ENCODE measurements at places on chromosomes 11 and 22.

DNA sequence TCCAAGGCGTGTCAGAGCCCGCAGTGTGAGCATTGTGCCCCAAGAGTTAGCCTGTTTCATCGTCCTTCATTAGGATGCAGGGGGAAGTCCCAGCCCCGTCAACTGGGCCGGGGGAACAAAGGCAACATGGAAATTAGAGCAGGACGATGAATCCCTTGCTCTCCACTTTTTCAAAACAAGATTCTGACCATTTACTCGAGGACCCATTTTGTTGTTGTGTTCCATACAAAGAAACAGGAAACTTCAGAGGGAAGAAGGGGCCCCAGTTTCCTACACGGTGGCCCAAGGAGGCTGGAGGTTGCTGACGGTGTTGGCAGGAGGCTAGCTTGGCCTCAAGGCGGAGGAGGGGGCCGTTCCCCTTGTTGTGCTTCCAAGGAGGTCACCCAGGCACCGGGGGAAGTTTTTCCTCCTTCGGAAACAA, 44.0 kb upstream of the SLC1A2 start:
- DNase-seq = no peak

DNA sequence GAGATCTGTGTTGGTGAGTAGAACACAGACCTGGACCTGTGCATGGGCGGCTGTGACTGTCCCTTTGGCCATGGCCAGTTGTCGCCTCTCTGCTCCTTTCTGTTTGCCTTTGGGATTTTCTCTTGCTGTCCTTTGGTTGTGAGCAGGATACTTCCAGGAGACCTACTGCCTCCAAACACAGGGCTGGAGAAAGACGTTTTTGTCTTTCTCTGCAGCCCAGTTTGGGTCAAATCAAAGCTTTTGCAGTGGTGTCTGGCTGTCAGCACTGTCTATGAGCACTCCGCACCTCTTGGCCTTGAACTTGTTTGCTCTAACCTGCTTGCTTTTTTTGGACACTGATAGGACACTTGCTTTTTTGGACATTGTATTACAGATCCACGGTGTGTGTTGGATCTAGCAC, 108.9 kb upstream of the SORL1-AS1 start:
- peak; percentile 73 for DNase-seq

DNA sequence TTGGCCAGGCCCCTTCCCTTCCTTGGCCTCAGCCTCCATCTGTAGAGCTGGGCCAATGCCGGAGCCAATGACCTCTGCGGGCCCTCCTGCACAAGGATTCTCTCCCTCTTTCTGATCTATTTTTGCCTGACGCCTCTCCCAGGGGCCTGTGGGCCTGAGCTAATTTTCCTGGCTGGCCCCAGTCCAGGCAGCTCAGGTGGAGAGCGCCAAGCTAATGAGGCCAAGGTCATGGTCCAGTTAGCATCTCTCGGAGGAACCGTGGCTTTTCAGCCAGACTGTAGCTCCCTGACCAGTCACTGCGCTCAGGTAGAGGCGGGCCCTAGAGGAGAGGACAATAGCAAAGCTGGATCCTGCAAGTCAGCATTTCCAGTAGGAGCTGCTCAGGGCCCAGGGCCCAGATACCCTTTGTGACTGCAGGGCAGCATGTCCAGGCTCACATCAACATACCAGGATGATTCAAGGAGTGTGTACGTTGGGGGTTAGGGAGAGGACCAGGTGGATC, 43.5 kb downstream of the APOL3 start:
- DNase-seq = no peak

DNA sequence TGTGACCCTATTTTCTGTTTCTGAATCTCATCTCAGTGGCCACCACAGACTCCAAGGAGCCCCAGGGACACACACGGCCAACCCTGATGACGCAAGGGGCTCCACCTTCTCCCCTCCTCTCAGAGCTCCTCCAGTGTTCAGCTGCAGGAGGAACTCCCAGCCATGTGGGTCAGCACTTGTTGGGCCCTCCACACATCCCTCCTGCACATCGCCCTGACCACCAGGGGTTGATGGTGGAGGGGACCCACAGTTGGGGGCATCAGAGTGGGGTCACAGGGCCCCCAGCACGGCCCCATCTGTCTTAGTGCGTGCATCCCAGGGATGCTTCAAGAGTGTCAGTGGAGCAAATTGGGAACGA, 499.6 kb downstream of the BRD1 start:
- no peak for DNase-seq

GRCh38 chr22:31313366-31314147, 21.3 kb upstream of the PIK3IP1 start:
- DNase-seq = peak; percentile 46

DNA sequence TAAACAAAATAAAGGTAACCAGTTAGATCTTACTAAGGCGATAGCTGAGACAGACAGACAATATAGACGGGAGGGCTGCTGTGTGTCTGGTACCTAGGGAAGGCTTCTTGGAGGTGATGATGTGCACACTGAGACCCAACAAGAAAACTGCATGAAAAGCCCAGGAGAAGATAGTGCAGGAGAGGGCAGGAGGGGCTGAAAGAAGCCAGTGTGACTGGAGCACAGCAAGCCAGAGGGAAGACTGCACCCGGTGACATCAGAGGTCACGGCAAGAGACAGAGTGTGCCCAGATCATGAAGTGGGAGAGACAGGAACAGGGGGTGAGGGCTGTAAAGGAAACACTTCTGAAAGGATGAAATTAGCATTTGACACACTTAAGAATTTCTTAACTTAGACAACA, 266.3 kb downstream of the BRD1 start:
- DNase-seq = no peak

DNA sequence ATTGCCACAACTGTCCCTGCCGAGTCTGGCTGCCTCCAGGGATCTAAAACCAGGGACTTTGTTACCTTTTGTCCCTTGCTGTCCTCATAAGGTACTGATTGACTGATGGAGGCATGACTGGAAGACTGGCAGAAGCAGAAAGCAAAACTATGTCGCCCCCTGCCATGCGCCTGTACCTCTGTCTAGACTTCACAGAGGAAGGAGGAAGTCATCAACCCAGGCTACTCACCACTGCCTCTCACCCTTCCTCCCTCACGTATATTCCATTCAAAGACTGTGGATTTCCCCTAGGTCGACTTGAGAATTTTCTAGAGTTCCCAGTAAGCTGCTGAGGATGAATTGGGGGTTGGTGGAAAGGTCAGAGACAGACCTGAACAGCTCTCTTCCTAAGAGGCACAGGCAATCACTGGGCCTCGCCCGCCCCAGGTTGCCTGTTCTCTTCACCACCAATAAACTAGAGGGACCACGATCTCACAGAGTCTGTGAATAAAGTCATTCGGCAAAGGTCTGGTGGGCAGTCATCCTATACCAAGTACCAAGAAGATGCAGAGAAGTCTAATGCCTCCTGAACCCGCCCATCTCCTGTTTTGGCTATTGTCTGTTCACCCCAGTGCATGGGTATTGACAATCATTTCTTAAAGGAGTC, 27.5 kb upstream of the CHST1 start:
- no peak for DNase-seq

- DNase-seq = no peak
Observed at GRCh38 chr11:112634551-112634950, 326.7 kb upstream of the NCAM1 start.

GRCh38 chr22:26812731-26813130, 155.3 kb downstream of the MIAT start:
- no peak for DNase-seq

DNA sequence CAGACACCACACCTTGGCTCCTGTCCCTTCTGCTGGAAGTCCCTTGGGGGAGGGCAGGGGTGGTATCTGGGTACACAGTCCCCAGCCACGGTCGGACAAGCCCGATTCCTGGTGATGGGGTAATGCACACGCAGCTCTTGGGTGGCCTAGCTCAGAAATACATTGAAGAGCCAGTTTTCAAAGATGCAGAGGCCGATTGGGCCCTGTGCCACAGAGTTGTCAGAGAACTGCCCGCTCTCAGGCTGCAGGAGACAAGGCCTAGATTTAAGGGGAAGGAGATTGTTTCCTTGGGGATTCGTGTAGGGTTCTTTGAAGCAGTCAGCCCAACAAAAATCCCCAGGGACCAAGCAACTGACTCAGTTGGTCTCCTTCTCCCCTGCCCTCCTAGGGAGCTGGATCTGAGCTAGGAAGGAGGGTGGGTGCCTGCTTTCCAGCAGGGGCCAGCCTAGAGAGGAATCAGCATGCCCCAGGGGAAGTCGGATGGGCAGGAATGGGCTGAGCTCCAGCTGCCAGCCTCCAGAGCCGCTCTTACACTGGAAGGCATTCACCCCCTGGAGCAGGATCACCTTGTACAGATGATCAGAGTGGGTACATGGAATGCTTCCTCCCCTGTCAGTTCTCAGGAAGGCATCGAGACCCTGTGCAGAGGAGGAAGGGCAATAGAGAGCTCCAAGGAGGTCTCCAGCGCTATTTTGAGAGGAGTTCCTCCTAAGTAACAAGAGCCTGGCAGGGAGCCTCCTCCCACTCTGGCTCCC, 3.3 kb upstream of the SCN4B start:
- no peak for DNase-seq

DNA sequence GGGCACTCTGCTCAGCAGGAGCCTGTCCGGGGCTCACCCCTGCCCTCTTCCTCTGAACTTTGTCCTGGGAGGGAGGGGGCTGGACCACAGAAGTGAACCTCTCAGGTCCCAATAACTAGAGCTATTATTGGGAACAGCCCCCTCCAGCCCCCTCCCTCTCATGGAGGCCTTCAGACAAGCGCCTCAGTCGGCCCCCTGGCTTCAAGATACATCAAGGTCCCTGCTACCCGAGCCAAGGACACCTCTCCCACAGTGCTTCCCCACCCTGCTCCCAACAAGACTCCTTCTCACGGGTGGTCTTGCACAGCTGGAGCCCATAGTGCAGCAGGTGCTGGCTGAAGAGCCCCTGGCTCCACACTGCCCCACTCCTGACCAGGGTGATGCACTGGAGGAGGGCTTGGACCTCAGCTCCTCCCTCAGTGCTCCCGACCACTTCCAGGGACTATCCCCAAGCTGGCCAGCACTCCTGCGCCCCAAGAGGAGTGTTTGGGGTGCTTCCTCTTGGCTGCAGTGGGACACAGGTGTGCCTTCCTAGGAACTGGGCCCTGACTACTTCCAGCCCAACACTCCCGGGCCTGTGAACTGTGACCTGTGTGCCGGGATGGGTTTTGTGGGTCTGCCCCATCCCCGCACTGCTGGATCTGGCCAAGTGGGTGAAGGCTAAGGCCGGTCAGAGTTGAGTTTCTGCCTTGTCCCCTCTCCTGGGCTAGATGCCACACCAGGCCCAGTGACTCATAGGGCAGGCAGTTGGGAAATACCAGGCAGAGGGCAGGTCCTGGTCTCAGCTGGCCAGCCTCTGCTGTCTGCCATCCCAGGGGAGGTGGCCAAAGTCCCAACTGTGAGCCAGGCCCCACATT, 2.2 kb downstream of the PNPLA2 start:
- DNase-seq = peak; percentile 70

DNA sequence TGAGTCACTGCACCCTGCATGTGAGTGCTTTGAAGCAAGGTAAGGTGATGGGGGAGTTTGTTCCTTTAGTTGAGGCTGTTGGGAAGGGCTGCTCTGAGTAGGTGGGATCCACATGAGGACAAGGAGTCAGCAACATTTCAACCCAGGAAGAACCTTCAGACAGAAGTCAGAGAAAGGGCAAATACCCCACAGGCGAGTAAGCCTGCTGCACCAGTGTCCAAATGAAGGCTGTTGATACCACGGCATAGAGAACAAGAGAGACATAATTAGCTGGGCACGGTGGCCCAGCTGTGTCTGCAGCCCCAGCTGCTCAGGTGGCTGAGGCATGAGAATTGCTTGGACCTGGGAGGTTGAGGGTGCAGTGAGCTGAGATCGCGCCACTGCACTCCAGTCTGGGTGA, 54.3 kb upstream of the CLMP start:
- no peak for DNase-seq

DNA sequence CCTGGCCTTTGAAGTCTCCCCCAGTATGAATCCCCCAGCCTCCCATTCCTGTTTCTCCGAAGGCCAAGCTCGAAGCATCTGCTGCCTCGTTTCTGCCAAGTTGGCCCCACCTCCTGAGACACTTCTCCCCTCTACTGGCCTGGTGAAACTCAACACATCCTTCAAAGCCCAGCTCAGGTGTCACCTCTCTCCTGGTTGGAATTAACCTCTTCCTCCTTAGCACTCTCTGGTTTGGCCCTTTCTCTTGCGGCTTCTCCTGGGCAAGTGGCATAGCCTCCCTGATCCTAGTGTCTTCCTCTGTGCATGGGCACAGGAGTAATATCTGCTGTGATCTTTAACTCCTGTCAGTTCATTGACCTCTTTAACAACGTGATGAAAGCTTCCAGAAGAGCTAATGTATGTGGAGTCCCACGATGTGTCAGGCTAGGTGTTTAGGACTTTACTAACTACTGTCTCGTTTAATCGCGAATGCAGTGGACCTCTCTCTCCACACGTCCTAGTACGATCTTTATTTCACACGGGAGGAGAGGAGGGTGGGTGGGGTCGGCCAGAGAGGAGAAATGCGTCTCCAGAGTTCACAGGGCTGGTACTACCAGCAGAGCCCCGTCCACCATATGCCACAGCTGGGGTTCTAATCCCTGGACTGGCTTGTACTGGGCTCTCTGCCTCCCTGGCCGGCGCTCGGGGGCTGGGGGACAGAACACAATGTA, 826 bp upstream of the PTPRJ start:
- no peak for DNase-seq

GRCh38 chr11:35582033-35582432, 36.2 kb upstream of the FJX1 start:
- DNase-seq = no peak

DNA sequence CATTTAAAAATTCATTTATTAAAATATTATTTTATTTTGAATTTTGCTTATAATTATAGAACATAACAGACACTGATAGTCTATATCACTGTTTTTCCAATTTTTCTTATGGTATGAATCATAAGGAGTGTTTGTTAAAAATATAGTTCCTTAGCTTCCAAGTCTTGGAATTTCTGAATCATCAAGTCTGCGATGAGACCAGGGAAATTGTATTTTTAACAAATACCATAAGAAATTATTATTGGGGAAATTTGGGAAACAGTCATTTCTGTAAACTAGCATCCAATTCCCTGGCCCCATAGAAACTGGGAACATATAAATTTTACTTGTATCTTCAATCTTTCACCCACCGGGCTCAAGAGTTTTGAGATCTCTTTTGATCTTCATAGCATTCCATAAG, 38.0 kb upstream of the PICALM start:
- DNase-seq = no peak

DNA sequence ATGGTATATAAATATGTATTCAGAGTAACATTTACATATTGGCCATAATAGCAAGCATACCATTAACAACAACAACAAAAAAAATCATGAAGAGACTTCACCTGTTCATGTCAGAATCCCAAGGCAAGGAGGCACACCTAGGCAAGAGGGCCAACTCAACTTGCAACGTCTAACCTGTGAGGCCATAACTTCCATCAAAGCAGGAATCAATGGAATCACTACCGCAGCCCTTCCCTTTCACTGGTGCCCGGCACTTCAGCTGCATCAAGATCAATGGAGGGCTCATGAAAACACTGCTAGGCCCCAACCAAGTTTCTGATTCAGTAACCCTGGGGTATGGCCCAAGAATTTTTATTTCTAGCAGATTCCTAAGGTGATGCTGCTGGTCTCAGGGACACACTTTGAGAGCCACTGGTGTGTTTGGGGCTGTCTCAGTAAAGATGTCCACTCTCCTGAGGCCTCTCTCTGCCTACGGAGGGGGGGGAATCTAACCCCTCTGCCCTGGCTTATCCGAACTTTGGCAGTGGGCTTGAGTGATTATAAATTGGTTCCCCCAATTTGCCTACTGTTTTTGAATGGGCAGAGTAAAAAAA, 8.0 kb downstream of the ZFTA start:
- no peak for DNase-seq
